Immature natural killer cell (primary cell): ENCODE measurements at places on chromosomes 7 and 10. TPM values are rescaled to one million over a fixed set of nuclear protein-coding genes. Genes with fewer than 3 reads are reported as not detected.
A peak's percentile ranks its signal among the peaks of the same experiment; 100 is the strongest.

DNA sequence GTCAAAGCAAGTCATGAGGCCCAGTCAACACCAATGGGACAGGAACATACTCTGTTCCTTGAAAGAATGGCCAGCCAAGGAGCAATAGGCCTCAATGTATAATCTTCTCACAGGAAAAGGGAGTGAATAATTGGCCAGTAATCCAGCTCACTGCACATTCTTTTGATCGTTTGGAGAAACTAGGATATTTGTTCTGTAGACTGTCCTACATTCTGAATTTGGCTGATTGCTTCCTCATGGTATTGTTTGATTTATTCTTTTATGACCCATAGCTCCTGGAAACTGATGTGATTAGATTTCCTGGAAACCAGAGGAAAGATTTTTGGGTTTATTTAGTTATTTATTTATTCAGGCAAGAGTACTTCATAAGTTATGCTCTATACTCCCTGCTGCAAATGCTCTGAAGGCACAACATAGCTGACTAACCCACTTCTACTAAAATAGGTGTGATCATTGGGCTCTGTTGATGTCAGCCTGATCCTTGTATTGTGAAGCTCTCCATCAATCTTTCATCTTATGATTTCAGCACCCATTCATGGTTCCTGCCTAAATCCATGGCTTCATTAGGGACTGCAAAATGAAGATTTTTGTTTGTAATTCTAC is 745.2 kb downstream of the SUGCT start:
- DNase-seq, result no peak

- no peak for DNase-seq
These were observed 671.0 kb upstream of the FOXK1 start for GRCh38 chr7:4010923-4011656.

DNA sequence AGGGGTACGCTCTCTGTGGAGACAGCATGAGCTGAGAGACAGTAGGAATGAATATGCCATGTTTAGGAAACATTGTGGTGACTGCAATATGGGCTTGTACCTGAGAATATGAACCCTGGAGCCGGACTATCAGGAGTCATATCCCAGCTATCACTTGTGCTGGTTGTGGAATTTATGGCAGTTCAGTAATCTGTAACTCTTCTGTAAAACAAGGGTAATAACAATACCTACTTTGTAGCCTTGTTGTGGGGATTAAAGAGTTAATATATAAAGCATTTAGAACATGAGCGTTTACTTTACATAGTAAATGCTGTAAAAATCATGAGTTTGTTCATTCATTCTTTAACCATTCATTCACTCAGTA is 44.4 kb downstream of the EXOC6 start:
- DNase-seq, result no peak

DNA sequence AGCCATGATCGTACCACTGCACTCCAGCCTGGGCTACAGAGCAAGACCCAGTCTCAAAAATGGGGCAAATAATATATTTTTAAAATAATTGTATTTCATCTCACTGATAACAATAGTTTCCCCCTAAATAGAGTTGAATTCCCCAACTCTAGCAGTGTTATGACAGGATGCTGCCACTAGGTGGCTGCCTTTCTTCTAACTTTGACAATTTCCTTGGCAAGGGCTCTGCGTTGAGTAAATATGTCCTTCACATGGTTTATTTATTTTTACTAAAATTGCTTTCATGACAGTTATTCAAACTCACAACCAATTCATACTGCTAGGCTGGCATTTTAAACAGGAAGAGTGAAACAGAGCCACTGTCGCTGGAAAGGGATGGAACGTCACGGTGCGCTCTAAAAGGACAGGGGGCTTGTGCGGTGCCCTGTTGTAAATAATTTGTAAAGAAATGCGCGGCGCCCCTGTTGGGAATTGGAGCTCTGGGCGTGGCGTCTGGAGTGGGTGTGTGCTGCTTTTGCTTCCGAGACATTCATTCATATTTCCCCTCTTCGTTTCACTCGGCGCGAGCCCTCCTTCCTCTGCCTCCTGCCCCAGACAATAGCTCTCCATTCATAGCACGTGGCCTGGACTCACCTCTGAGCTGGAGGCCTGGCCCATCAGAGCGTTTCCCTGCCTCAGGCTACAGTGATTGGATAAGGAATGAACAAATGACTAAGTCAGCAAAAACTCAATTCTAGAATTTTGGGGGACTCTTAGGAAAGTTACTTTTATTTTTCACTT is 20.5 kb upstream of the PITRM1 start:
- peak; percentile 26 for DNase-seq

DNA sequence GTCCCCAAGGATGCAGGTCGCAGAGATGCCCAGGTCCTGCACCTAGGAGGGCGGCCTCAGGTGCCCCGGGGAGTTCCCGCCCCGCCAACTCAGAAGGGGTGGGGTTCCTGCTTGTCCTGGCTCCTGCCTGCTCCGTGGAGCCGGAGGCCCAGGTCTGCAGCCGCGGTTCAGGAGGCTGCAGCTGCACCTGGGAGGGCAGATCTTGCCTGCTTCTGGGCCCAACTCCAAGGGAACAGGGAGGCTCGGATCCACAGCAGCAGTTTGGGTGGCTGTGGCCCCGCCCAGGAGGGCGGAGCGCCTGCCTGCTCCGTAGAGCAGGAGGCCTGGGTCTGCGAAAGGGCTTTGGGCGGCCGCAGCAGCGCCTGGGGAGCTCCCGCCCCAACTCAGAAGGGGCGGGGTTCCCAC is 108.2 kb upstream of the EGR2 start:
- peak; percentile 2 for DNase-seq

GRCh38 chr7:133135451-133135850 is 53.6 kb upstream of the CHCHD3 start:
- DNase-seq, result no peak

GRCh38 chr10:78657163-78657861 is 411.5 kb upstream of the ZMIZ1 start:
- DNase-seq, result peak; percentile 22

- DNase-seq, result no peak
These were observed 177.0 kb downstream of the REEP3 start for GRCh38 chr10:63697956-63698786.

GRCh38 chr7:106326594-106327537 is 42.1 kb upstream of the NAMPT start:
- DNase-seq, result no peak

DNA sequence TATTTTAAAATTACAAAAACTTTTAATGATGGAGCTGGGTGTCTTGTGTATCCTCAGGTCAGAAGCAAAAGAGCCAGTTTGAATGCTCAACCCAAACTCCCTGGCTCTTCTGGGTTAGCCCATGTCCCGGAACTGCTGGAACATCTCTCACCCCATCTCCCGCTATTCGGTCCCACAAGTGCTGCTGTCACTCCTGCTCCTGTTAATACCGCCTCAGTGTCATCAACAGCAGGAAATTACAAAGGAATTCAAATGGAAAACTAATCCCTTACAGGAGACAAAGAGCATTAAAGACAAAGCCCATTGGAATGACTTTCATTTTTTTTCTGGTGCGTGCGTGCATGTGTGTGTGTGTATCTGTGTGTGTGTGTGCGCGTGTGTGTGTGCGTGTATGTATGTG is 112.0 kb upstream of the C7orf33 start:
- DNase-seq, result no peak

- DNase-seq, result no peak
These were observed 258.8 kb downstream of the CELF2 start for GRCh38 chr10:11276449-11276990.

GRCh38 chr7:64685091-64685490 is 19.2 kb downstream of the ZNF107 start:
- no peak for DNase-seq

GRCh38 chr10:107418085-107418806 is 253.7 kb upstream of the SORCS1 start:
- DNase-seq, result no peak

GRCh38 chr10:70753841-70754621 is 31.1 kb downstream of the TBATA start:
- no peak for DNase-seq

DNA sequence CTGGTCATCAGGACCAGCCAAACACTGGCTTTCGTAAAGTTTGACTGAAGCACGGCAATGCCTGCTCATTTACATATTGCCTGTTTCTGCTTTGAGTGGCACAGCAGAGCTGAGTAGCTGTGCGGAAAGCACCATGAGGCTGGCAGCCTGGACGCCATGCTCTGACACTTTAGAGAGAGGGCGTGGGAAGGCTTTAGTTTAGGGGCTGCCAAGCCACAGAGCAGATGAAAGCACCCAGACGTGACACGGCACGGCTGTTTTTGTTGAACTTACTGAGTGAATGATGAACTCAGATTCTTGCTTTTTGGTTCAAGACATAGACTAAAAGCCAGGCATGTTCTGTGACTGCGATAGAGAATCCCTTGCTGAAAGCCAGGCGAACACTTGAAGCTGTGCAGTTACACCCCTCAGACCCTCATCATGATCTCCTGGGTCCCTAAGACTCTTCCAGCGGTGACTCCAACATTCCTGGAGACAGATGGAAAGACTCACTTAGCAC is 182.1 kb downstream of the ZMYND11 start:
- no peak for DNase-seq

DNA sequence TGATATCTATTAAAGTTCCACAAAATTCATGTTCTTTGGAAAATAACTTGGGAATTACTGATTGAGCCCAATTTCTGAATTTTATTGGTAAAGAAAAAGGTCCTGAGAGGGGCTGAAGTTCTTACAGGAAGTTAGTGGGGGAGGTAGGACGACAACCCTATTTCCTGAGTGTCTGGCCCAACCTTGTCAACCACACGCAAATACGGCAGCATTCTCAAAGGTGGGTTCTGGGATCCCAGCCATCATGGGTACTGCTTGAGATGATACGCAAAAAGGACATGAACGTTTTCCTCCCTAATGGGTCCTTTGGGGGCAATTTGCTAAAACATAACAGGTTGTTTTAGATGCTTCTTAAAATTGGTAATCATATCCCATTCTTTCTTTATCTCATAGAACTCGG is 2.7 kb upstream of the PDCD4 start:
- peak; percentile 73 for DNase-seq

- no peak for DNase-seq
These were observed 352.7 kb downstream of the CXCL12 start for GRCh38 chr10:44032216-44032615.

- no peak for DNase-seq
These were observed 11.4 kb downstream of the NDST2 start for GRCh38 chr10:73799899-73800559.

- DNase-seq, result no peak
These were observed 16.9 kb downstream of the RPA3 start for GRCh38 chr7:7701527-7701926.

- DNase-seq, result no peak
These were observed 26.4 kb upstream of the IL6 start for GRCh38 chr7:22700559-22701002.

DNA sequence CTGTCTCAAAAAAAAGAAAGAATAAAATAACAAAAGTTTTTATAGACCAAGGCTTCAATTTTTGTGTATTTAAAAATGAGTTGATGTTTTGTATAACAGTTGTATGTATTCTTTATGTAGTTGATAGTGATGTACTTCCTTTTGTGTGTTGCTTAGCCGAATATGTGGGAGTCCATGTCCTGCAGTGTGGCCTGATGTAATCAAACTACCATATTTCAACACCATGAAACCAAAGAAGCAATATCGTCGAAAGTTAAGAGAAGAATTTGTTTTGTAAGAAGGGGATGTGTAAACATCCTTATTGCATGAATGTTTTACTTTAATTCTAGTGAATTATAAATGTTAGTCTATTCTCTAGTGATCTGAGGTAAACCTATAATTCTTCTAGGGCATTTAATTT is 56.6 kb downstream of the MPLKIP start:
- DNase-seq, result no peak

- no peak for DNase-seq
These were observed 1584.4 kb upstream of the LRRTM3 start for GRCh38 chr10:65341323-65341925.

GRCh38 chr7:2477447-2478398 is 1.5 kb upstream of the GRIFIN start:
- peak; percentile 81 for DNase-seq

DNA sequence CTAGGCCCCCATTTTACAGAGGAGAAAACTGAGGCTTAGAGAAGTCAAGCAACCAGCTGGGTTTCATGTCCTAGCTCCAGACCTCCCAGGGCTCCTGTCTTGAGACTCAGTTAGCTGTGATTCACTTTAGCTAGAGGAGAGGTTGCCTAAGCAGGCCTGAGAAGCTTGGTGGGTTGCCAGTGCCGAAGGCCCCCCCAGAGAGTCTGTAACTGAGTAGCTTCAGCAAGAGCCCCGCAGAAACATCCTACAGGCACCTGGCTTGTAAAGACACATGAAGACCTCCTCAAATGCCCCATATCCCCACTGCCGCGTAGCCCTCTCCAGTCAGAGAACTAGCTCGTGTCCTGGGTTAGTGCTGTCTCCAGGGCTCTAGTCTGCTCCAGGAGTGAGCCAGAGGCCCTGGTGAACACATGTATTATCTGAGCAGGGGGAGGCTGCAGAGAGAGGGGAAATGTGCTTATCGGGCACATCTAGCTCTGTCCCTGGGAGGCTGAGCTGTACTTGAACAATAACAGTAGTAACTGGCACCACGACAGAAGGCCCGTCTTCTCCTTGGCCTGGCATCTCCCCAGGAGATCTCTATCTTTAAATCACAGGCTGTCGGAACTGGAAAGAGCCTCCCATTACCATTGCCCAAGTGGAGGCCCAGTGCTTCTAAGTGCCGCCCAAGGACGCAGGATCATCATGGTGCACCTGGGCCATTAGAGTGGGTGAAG is 28.9 kb downstream of the UNC5B start:
- no peak for DNase-seq

- DNase-seq, result no peak
These were observed 390.2 kb upstream of the COBL start for GRCh38 chr7:51706851-51707250.

The KEL gene
- polyA plus RNA-seq, result not detected

The CHST3 gene
- polyA plus RNA-seq, result not detected

The FIS1 gene
- polyA plus RNA-seq, result 327 TPM

The MCM10 gene
- polyA plus RNA-seq, result 0.13 TPM

The CPN1 gene
- not detected for polyA plus RNA-seq

The FAM25G gene
- polyA plus RNA-seq, result not detected

The FAM25C gene
- not detected for polyA plus RNA-seq

The MMRN2 gene
- polyA plus RNA-seq, result not detected

The NCF1 gene
- polyA plus RNA-seq, result 2.8 TPM

The ADIRF gene
- not detected for polyA plus RNA-seq

The XPNPEP1 gene
- 71.7 TPM for polyA plus RNA-seq

The ACSL5 gene
- polyA plus RNA-seq, result 63.9 TPM

The CCDC186 gene
- 24.3 TPM for polyA plus RNA-seq

The NPY4R gene
- polyA plus RNA-seq, result not detected

The CALML5 gene
- polyA plus RNA-seq, result not detected
